GM04503 (cell line): ENCODE measurements at places on chromosomes 13 and 19.

GRCh38 chr13:44117816-44118215, 238.1 kb downstream of the LACC1 start:
- DNase-seq = no peak

DNA sequence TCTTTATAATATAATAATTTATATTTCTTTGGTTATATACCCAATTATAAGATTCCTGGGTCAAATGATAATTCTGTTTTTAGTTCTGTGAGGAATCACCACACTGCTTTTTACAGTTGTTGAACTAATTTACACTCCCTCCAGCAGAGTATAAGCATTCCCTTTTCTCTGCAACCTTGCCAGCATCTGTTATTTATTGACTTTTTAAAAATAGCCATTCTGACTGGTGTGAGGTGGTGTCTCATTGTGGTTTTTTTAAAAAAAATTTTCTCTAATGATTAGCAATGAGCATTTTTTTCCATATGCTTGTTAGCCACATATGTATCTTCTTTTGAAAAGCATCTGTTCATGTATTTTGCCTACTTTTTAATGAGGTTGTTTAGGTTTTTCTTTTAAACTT, 122.2 kb downstream of the ZNF486 start:
- no peak for DNase-seq

DNA sequence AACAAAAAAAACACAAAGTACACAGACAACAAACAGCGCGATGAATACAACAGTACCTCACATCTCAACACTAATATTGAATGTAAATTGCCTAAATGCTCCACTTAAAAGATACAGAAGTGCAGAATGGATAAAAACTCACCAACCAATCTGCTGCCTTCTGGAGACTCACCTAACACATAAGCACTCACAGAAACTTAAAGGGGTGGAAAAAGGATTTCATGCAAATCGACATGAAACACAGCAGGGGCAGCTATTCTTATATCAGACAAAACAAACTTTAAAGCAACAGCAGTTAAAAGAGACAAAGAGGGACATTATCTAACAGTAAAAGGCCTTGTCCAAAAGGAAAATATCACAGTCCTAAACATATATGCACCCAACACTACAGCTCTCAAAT, 209.5 kb downstream of the ABCC4 start:
- no peak for DNase-seq

DNA sequence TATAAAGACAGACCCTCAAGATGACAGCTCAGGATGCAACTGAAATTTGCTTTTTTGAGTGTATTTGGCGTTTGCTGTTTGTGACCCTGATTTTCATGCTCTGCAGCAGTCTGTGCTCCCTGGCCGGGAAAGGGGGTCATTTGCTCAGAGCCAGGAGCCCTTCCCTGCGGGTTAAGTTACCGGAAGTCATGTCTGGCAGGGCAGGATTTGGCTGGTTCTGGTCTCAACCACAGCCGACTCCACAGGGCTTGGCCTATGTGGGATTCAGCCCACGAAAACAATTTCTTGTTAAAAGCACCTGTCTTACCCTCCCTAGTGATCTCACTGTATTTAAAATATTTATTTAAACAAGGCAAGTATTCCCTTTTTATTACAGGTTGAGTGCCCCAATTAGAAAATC, 22.6 kb downstream of the MCF2L start:
- DNase-seq = no peak

- no peak for DNase-seq
Observed at GRCh38 chr19:11699931-11700794, 38.6 kb downstream of the ZNF823 start.

DNA sequence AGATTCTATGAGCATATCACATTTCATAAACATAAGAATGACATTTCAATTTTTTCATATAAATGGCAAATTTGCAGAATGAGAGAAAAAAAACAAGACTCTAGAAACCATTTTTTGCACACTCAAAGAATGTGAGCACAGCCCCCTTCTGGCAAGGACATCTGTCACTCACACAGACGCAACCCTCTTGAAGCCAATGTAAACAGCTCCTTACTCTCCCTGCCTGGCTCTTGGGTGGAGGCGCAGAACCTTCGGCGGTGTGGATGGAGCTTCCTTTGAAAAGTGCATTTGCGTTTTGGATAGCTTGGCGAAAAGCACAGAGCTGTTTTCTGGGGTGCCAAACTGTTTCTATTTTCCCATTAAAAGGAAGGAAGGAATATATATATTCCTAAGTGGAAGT, 367.6 kb upstream of the TSHZ3 start:
- DNase-seq = no peak

DNA sequence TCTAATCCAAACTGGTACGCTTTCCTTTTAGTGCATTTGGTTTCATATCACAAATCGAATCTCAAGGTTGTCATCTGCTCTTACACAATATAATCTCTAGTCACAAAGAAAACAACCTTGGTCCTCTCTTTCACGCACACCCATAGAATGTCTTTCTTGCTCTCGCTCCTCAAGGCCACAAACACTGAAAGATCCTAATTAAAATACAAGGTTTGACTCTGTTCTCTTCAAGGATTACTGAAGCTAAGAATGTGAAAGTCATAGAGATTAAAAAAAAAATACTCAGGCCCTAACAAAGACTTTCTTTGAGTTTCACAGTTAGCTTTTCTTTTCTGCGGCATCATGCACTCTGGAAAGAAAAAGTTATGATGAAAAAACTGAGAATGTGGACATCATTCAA, 891.5 kb downstream of the EFNB2 start:
- no peak for DNase-seq

GRCh38 chr19:15248106-15248505, 15.9 kb upstream of the EPHX3 start:
- no peak for DNase-seq

GRCh38 chr13:67557642-67558241, 327.6 kb upstream of the PCDH9 start:
- no peak for DNase-seq

- no peak for DNase-seq
Observed at GRCh38 chr19:50830266-50831025, 2.9 kb downstream of the KLK15 start.

GRCh38 chr19:38710928-38711725, 33.1 kb downstream of the CAPN12 start:
- DNase-seq = no peak

DNA sequence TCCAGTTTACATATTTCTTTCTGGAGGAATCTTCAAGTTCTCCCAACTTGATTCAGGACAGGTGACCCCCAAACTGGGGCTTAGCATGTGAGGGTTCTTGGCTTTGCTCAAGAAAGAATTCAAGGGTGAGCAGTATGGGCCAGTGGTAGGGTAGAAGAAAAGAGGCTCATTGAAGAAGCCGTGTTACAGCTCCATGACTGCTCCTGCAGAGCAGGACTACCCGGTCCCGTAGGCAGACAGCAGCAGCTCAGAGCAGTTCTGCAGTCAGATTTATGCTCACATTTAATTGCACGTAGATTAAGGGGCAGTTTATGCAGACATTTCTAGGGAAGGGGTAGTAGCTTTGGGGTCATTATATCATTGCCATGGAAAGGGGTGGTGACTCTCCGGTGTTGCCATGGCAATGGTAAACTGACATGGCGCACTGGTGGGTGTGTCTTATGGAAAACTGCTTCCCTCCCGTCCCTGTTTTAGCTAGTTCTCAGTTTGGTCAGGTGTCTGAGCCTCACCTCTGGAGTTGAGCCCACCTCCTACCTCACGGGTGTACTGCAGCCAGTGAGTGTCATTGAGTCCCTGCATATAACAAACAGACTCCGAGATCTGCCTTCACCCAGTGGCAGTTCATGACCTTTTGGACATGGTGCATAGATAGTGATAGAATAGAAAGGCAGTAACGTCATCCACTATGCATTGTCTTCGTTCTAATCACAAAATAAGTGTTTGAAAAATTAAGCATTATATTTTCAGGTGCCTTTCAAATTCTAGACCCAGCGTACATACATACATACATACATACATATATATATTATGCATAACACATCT, 16.0 kb upstream of the ZNF792 start:
- no peak for DNase-seq

GRCh38 chr19:29815231-29815630, 3.4 kb downstream of the CCNE1 start:
- no peak for DNase-seq

- DNase-seq = peak; percentile 24
Observed at GRCh38 chr13:78102121-78102677, 183.6 kb upstream of the EDNRB start.

DNA sequence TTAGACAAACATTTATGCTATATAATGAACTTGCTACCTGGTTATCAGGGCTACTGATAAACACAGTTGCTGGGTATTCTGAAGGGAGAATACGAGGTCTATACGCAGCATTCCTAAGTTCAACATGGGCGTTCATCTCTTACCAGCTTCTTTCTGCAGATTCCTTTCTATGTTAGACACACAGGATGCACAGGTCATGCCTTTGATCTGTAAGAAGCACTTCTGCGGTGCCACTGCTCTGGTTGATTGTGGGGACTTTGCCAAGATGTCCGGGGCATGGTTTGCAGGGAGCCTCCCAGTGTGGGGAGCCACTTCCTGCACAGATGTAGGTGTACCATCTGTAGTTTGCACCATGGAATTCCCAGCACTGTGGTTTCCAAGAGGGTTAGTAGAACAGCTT, 40.9 kb downstream of the ATP7B start:
- no peak for DNase-seq

DNA sequence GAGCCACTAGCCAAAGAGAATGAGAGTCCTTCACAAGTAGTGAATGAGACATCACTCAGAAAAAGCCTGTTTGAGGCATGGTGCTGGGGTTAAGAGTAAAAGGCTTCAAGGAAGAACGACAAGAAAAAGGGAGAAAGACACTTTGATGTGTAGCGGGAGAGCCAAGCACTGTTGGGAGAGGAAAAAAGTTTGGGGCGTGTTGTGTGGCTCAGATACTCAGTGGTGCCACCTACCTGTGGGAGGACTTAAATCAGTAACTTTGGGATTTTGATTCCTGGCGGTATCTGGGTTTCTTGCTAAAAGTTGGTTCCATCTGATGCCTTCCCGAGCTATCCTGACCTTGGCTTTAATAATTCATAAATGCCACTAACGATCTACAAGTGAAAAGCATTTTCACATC, 12.3 kb downstream of the ELSPBP1 start:
- DNase-seq = no peak

- no peak for DNase-seq
Observed at GRCh38 chr13:21150013-21150412, 26.3 kb downstream of the SKA3 start.
